ENCODE measurements at places on chromosomes 2 and 18. TPM values are rescaled to one million over a fixed set of nuclear protein-coding genes. Genes with fewer than 3 reads are reported as not detected.

DNA sequence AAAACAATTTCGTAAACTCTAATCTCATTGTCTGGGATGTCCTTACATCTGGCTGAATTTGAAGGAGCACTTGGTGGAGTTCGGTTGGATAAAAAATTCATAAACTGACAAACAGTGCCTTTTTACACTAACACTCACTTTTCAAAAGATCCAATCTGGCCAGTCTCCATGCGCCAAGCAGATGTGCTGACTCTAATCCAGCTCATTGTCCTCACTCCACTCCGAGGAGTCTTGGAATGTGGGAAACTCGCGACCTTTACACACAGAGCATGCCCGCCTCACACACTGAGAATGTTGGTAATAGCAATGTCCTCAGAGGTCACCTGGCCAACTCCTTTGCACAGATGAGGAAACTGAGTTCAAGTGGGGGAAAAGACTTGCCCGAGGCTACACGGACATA lies 66.8 kb downstream of the XDH start:
- peak; percentile 25 for DNase-seq

DNA sequence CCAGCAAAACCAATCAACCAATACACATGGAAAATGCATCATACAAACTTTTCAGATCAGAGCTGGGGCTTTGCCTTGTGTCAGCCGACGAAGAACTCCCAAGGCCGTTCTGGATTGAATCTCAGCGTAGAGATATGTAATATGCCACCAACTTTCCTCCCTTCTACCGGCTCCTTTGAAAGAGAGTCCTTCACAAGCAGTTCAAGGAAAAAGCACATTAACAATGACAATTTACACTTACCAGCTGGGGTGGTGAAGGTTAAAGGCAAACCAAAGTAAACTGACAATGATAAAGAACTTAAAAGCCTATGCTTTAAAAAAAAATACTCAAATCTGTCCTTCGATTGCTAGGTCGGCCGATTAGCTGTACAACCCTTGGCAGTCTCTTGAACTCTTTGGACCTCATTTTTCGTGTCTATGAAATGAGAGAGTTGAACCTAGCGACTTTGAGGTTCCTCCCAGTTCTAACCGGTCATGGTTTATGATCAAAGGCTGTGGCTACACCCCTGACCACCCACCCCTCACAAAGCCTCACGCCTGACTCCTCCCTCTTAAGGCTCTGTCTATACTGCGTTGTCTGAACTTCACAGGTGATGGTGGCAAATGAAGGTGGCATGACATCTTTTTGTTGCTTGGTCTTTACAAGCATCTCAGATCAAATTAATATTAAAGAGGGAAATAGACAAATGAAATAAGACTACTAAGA lies 46.2 kb downstream of the BCL2 start:
- DNase-seq = no peak

The KCNG2 gene
- polyA plus RNA-seq = 0.46 TPM

DNA sequence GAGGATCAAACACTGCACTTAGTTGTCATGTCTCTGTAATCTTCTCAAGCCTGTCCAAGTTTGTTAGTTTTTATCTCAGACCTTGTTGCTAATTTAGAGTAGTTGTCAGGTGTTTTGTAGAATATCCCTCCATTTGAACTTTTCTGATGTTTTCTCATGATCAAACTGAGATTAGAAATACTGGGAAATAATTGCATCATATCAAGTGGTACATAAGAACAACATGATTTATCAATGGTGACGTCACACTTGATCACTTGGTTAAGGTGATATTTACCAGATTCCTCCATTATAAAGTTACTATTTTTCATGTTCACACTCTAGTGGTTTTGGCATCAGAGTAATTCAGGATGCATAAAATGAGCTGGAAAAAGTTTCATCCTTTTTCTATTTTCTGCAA lies 1182.4 kb upstream of the ZEB2 start:
- DNase-seq = no peak

DNA sequence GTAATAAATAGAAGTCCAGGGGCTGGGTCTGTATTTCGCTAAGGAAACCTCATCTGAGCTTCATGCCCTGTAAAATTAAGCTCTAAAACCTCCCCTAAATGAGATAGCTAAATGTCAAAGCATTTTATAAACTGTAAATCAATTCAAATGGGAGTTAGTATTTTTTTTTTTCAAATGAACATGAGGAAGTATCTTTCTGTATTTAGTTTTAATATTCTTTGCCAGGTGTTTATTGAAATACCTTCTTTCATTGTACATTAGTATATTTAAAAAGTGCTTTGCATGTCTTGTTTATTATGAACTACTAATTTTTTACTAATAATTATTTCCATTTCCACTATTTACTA lies 47.7 kb downstream of the ATIC start:
- no peak for DNase-seq

DNA sequence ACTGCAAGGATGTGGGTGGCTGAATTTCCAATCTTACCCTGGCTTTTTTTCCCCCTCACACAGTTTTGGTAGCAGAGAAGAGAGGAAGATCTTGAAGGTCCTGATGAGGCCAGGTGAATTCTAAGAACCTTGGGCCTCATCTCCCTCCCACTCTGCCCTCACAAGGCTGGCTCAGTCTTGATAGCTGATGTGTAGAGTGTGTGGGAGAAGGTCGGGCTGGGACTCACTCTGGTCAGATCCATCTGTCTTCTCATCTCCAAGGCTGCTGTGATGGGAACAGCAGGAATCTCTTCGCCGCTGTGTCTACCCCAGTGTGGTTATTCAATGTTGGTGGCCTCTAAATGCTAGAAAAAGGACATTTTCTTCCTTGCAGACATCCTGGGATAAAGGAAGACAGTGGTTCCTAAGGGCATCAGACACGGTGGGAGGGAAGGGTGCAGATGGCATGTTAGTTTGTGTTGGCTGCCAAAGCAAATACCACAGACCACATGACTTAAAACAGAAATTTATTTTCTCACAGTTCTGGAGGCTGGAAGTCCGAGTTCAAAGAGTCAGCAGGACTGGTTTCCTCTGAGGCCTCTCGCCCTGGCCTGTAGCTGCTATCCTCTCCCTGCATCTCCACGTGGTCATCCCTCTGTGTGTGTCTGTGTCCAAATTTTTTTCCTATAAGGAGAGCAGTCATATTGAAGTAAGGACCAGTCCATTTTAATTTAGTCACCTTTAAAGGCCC lies 37.6 kb upstream of the MGAT4A start:
- DNase-seq = no peak

- no peak for DNase-seq
Measured at GRCh38 chr18:24915547-24915946, 436.4 kb downstream of the ZNF521 start.

The ITPRIPL1 gene
- 4.0 TPM for polyA plus RNA-seq

DNA sequence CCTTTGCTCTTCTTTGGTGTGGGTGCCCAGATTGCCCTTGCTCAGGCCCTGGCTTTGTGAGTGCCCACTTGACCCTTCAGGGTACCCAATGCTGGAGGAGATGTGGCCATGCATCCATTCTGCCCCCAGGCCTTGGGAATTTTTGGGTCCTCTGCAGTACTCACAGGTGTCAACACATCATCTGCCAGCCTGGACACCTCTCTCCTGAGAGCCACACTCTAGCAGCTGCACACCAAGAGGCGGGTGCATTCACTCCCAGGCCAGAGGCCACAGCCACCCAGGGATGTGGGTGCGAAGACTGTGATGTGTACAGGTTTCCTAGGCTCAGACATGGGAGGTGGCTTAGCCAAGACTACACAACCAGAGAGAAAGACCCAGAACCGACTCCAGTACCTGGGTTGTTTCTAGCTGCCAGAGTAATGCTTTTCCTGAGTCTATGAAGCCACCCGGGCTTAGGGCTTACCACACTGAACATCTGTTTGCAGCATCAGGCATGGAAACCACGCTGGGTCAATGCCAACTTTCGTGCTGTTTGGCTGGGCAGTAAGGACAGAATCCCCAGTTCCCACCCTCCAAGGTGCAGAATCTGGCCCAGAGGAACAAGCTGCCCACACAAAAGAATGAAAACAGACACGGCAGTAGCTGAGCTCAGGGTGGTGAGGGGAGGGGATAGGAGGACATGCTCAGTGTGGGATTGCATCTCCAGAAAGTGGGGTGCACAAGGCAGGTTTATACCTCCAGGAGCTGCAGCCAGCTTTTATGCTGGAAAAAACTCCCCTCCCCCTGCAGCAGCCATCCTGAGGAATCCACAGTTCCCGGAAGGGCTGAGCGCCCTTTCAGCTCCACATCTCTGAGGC lies 40.1 kb downstream of the KCNF1 start:
- DNase-seq = peak; percentile 17

GRCh38 chr2:70541481-70542020 lies 12.1 kb downstream of the TGFA start:
- DNase-seq = no peak

DNA sequence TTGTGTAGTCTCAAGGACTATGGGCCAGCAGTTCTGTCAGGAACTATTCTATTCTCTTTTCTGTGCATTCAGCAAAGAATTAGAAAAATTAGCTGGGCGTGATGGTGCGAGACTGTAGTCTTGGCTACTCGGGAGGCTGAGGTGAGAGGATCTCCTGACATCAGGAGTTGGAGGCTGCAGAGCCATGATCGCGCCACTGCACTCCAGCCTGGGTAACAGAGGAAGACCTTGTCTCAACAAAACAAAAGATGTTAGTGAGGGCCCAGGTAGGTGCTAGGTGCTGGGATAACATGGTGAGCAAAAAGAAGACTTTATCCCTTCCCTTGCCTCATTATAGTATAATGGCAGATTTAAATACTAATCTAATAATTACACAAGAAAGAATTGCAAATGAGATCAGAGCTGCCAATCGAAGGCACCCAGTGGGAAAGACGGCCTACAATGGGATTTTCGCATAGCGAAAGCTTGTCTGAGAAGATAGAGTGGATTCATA lies 447 bp upstream of the MRPL19 start:
- no peak for DNase-seq

The ANKRD36B gene
- polyA plus RNA-seq = 12.6 TPM

All from muscle of back (tissue), 13 donors.